ENCODE measurements at places on chromosomes 5 and 9. TPM values are rescaled to one million over a fixed set of nuclear protein-coding genes. Genes with fewer than 3 reads are reported as not detected.
A peak's percentile ranks its signal among the peaks of the same experiment; 100 is the strongest.

- DNase-seq: no peak
Measured at GRCh38 chr5:106854105-106854687, 816.5 kb downstream of the EFNA5 start.

- DNase-seq: peak; percentile 33
Measured at GRCh38 chr5:141877356-141878185, 639 bp downstream of the PCDH1 start.

The ENTREP1 gene
- 0.30 TPM for total RNA-seq

The CCDC183 gene
- total RNA-seq: 5.3 TPM

The C9 gene
- not detected for total RNA-seq

Data from PC-9 (cell line).